Aorta (tissue), 5 donors: ENCODE measurements at places on chromosomes 1 and 21. TPM values are rescaled to one million over a fixed set of nuclear protein-coding genes. Genes with fewer than 3 reads are reported as not detected.

MROH9 gene
- total RNA-seq = 0.10 TPM

RHBDL2 gene
- total RNA-seq = not detected

GBP7 gene
- total RNA-seq = 0.21 TPM

RAB3B gene
- 0.03 TPM for total RNA-seq

HSD17B7 gene
- total RNA-seq = 15.4 TPM

CPT2 gene
- total RNA-seq = 9.2 TPM

ANKRD65 gene
- 6.9 TPM for total RNA-seq

DNA sequence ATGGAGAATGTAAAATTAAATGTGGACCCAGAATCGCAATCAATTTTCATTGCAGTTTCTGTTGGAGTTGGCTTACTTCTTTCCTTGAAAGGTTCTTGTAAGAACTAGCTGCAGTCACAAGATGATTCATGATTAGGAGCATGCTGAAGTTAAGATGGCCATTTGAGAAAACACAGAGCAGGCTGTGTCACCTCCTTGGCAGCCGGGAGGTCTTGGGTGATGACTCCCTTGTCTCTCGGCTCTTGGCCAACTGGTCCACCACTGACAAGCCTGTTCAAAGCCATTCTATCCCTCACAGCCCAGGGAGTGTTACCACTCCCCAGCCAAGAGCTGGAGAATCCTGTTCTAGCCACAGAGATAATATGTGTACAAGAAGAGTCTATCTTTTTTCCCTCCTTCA is 40.6 kb downstream of the OPTC start:
- DNase-seq = peak; percentile 87

- no peak for DNase-seq
Measured at GRCh38 chr1:20347699-20348098, 57.0 kb downstream of the VWA5B1 start.

GRCh38 chr1:9909234-9910046 is 629 bp downstream of the CTNNBIP1 start:
- DNase-seq = peak; percentile 60

- DNase-seq = no peak
Measured at GRCh38 chr1:231991231-231991630, 364.6 kb downstream of the DISC1 start.

DNA sequence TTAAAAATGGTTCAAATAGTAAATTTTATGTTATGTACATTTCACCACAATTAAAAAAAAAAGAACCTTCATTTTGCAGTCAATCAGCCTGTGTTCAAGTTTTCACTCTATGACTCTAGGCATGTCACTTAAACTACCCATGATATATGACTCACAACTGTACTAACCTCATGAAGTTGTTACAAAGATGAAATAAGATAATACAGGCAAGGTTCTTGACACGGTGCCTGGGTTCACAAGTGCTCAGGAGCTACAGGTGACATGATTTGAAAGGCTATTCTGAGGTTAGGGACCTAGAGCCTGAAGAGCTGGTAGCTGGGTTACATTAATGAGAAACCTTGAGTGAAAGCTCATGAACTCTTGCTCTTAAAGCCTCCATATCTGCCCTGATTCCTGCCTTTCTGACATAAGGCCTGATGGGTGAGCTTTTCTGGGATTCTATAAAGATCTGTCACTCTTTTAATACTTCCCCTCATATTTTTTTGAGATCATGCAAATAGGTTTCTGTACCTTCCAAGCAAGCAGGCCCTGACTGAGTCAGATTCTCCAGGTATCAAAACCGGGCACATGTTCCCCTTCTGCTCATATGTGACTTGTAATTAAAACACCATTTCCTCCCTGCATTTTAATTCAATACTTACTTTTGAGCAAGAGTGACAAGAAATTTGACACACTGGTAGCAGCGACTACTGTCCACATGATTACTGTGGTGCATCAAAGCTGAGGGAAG is 34.0 kb downstream of the PCSK9 start:
- no peak for DNase-seq

DNA sequence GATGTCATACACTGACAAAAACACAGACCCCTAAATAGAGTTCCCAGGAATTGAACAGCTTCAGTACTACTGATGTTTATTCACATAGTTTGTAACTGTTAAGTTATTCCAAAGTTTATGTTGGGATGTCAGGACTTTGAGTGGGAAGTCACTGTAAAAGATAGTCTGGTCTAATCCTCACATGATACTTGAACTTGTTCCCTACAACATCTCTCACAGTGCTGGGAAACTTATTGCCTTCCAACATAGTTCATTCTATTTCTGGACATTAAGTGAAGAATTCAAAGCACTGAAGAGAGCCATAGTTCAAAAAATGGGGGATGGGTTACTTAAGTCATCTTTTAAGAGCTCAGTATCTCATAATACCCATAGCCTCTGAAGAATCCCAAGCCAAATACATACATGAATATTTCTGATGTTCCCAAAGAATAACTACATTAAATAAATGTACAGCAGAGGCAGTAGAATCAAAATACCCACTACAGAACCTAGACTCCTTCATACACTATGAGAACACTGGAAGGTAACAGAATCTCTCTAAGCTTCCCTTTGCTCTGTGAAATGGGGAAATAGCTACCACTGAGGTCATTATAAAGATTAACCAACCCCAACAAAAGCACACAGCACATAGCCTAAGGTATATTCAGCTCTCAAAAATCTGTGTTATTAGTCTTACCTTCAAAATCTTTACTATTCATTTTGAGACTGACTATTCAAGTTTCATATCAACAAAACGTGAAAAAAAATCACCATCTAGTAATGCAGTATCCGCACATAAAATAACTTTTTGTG is 81.4 kb downstream of the ESRRG start:
- DNase-seq = no peak

DNA sequence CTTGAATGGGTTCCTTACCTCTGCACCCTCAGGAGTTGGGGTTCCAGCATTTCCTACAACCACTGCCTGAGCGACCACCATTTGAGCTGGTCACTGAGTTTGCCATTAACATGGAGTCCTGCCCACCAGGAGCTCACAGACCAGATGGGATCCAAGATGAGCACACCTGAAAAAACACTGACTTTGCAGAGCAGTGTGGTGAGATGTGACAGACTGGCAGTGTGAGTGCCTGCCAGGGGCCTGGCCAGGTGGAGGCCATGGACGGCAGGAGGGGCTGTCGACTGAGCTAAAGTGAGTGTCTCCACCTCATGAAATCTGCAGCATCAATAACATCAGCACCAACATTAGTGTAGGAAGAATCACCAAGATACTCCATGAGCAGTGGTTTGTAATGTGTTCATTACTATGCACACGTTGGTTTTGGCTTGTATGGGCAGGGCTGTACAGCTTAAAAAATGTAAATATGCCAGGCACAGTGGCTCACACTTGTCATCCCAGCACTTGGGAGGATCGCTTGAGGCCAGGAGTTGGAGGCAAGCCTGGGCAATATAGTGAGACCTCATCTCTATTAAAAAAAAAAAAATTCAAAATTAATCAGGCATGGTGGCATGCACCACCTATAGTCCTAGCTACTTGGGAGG is 12.2 kb upstream of the MIXL1 start:
- no peak for DNase-seq

GRCh38 chr21:27085387-27085786 is 118.5 kb upstream of the ADAMTS5 start:
- no peak for DNase-seq

DNA sequence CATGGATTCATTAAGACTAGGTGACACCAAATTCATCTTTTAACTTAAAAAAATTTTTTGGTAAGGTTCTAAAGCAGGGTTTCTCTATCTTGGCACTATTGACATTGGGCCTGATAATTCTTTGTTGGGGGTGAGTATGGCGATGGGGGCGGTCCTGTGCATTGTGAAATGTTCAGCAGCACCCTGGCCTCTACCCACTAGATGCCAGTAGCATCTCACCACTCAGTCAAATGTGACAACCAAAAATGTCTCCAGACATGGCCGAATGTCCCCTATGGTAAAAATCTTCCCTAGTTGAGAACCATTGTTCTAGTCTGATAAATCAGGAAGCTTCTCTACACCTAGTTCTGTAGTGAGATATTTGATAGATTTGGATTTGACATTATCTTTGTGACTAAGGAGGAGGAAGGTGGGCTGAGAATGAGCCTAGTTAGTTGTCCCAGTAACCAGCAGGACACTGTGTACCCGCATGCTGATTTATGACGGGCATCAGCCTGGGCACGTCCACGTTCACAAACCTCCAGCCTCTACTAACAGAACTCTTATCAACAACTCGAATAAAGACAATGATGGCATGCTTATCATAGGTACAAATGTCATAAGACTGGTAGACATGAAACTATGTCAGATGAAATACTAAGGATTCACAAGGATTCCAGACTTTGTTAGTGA is 104.6 kb downstream of the KCND3 start:
- DNase-seq = no peak

GRCh38 chr1:22026924-22027289 is 25.4 kb downstream of the CELA3A start:
- no peak for DNase-seq

GRCh38 chr1:221987860-221988520 is 246.1 kb upstream of the DUSP10 start:
- DNase-seq = no peak

DNA sequence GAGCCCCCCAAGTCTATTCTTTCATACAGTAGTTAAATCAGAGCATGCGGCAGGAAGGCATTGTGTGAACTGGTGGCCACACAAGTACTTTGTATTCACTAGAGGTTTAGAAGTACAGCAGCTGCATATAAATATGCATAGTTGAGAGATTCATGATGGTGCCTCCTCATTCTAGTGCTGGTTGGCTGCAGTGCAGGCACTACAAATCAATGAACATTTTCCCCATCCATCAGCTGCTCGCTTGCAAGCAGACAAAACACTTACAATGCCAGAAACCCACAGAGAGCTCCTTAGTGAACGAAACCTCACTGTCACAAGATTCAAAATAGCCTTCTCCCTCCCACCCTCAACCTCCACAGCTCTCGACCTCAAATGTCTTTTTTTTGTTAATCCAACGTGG is 726.2 kb downstream of the USP25 start:
- DNase-seq = no peak

DNA sequence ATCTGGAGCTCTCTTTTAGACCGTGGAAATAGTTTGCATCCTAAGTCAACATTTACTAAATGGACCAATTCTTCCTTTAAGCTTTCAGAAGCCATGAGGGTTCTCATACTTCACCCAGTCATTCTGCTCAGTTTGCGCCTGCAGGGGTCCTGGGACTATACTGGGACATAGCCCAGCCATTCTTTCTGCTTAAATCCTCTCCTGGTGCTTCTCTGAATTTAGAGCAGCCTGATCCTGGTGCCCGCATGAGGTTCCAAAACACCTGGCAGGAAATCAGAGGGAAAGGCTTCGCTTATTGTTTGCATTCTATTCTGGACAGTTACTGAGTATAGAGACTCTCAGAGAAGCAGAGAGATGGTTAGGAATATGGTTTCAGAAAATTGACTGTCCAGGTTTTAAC is 27.0 kb downstream of the TNN start:
- DNase-seq = no peak

DNA sequence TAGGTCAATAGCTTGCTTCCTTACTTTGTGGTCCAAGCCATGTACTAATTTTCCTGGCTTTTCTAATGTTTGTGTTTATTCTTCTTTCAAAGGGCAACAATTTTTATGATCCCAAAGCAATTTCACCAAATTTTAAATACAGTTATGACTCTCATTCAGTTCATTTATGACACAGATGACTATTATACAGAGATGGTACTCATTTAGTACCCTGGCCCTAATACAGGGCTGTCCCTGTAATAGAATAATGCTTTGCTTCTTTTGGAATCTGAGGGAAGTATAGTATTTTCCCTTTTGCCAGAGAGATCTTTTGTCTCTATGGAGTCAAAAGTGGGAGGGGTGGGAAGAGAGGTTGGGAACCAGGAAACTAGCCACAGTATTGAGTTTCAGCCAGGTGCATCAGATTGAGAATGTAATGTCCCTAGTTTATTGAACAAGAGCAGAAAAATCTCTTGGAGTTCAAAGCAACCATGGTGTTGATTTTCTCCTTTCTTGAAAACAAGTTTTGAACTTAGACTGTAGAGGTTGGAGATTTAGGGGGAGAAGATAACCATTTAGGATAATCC is 20.4 kb downstream of the DENND2D start:
- DNase-seq = no peak

- DNase-seq = peak; percentile 92
Measured at GRCh38 chr1:110207831-110208230, 2.3 kb upstream of the KCNC4 start.

DNA sequence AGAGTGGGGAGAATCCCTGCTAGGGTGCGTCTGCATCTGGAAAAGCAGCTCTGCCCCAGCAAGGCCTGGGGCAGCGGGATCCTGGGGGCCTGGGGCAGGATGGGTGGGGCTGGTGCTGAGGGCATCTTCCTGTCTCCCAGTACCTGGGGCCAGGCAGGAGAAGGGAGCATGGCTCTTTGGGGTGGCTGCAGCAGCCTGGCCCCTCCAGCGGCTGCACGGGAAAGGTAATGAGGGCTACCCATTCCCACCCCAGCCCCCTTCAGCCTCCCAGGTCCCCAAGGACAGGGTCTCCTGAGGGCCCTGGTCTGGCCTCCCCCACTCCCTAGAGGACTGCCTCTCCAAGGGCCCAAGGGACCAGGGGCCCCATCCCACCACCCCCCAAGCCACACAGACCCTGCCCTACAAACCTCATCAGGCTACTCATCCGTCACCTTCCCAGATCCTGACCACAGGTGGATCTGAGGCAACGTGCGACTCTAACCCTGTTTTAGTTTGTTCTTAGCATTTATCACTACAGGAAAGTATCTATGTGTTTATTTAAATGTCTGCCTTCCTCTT is 910 bp upstream of the ANKRD65 start:
- no peak for DNase-seq

GRCh38 chr21:31711745-31712285 is 20.1 kb downstream of the SCAF4 start:
- no peak for DNase-seq

GRCh38 chr1:77990629-77991204 is 11.8 kb upstream of the FUBP1 start:
- DNase-seq = no peak

- no peak for DNase-seq
Measured at GRCh38 chr1:198833706-198834503, 195.1 kb downstream of the PTPRC start.

DNA sequence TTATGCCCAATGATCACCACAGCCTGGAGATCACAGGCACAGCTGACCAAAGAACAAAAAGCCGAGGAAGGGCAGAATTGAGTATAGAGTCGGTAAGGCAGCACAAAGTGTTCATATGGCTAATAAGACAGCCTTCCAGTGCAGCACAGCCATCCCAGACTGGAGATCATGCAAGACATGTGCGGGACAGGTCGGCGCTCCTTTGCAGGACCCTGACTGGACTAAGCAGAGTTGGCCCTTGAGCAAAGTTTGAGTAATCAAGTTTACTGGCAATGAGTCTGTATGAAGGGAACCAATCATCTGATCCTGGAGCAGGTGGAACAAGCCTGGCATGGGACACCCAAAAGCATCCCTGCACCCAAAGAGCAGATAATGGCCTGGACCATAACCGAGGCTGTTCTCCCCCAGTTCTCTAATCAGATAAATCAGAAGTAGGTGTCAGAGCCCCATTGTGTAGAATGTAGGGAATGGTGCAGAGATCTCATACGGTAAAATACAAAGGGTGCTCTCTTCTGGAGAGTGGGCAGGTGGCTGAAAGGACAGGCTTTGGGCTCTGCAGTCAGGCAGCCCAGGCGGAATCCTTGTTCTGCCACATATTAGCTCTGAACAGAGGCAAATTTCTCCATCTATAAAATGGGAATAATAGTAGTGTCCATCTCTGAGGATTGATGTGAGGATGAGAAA is 10.7 kb upstream of the DNASE2B start:
- no peak for DNase-seq

- DNase-seq = no peak
Measured at GRCh38 chr1:160040476-160040875, 8.7 kb upstream of the PIGM start.

- no peak for DNase-seq
Measured at GRCh38 chr1:88730132-88730675, 46.1 kb downstream of the PKN2 start.
